ENCODE measurements at places on chromosomes 4 and X.

DNA sequence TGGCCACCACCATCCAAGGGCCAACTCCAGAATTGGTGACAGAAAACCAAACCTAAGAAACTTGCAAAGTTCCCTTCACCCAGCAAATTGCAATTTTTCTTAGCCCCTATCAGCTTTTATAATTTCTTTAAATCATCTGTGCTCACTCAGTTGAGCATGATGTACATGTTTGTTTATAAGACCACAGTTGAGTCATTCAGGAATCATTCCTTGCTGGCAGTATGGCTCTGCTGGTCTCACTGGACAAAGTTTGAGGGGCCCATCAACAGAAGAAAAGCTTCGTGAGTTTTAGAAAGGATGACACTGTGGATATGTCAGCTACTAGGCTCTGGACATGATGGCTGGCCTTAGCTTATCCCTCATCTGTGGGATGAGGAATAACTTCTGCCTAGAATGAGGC lies 4.0 kb downstream of the TRPC5 start:
- DNase-seq: no peak

DNA sequence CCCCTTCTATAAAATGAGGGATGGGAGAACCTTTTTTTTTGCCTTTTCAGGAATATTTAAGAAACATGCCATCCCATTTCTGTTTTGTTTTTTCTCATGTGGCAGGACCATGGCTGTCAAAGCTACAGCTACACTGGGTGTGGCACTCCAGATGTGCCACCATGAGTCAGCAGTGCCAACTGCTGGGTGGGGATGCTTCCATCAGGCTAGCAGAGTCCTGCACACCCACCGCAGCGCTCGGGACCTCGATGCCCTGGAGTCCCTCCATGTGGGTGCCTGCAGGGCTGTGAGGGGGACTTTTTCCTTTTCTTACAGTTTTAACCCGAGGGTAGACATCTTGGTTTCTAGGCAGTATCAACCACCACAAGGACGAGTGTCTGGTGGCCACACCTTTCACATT lies 352.6 kb downstream of the NR3C2 start:
- DNase-seq: no peak

- DNase-seq: no peak
These were observed 137.1 kb downstream of the ZNF518B start for GRCh38 chr4:10320130-10320529.

- no peak for DNase-seq
These were observed 1.7 kb upstream of the KCNE5 start for GRCh38 chrX:109626637-109627036.

- DNase-seq: no peak
These were observed 43.2 kb upstream of the SLC10A4 start for GRCh38 chr4:48439988-48440387.

- no peak for DNase-seq
These were observed 12.2 kb upstream of the TMEM128 start for GRCh38 chr4:4260185-4260751.

- DNase-seq: no peak
These were observed 23.3 kb downstream of the FRYL start for GRCh38 chr4:48756689-48757220.

DNA sequence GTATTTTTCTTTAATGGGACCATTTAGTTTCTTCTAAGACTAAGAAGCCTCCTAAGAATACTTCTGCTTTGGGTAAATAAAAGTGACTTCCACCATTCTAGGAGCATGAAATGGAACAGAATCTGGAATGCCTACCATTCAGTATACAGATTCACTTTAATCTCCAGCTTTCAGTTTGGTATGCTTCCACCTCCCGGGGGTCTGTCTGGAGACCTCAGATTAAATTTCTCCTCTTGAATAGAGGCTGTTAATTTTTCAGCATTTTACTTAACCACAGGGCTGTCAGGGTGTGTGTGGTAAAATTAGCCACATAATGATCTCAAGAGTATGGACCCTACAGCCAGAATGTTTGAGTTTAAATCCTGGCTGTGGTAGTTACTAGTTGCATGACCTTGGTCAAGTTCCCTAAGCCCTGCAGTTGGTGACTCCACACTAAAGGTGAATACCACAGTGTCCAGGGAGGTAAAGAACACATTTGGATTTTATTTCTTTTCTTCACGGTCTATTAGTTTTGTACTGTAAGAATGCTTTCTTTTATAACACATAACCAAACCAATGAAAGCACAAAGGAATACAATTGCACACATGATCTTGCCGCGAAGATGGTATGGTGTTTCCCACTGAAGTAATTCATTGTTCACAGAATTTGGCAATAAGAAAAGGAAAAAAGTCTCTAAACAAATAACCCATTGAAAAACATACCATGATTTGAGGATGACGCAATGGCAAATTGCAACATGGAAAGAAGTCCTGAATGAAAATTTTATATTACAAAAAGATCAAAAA lies 37.3 kb upstream of the TRIM2 start:
- no peak for DNase-seq

DNA sequence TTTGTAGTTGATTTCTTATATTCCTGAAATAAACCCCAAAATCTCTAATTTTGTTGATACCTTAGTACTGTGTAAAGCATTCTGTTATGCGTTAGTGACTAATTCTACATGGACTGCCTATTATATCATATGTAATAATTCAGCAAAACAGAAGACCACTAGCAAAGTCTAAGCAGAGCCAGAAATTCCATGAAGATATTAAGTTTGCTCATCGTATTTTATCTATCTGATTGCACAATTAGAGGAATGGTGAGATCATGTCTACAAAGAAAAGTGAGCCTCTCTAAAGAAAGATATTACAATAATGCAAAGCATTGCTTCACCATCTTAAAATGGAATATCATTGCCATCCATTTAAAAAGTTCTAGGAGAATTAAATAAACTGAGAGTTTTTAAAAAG lies 374.6 kb upstream of the SLC7A11 start:
- no peak for DNase-seq

- no peak for DNase-seq
These were observed 464.1 kb upstream of the TRAM1L1 start for GRCh38 chr4:117549524-117549923.

- no peak for DNase-seq
These were observed 74.9 kb downstream of the GLUD2 start for GRCh38 chrX:121122332-121122731.

DNA sequence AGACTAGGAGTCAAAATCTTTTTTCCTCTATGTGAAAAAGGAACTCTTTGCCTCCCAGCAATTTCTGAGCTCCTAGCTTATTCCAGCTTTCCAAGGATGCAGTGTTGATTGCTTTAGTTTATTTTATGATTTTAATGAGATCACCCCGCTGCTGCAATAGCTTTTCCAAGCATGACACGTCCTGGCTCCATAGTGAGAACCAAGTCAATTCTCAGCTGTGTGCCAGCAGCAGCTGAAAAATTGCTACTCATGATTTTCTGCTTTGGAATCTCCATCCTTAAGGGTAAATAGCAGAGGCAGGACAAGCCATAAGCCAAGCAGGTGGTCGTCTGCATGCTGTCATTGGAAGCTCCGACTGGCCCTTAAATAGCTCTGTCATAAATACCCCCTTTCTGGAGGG lies 64.5 kb downstream of the FTHL17 start:
- no peak for DNase-seq

DNA sequence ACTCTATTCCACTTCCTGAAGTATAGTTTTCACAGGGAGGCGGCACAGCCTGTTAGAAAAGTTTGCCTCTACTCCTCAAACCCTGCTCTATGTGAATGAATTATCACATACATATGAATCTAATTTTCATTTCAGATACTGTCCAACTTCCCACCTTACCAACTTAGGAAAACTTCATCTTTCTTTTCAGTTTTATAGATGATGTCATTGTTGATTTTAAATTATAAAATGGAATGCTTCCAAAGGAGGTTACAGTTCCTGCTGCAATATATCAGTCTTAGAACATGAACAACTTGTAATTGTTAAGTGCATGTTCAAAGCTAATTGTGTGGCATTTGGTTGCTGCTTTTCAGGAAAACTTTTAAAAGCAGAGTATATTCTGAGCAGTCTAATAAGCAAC lies 92.4 kb downstream of the NEUROG2 start:
- no peak for DNase-seq

DNA sequence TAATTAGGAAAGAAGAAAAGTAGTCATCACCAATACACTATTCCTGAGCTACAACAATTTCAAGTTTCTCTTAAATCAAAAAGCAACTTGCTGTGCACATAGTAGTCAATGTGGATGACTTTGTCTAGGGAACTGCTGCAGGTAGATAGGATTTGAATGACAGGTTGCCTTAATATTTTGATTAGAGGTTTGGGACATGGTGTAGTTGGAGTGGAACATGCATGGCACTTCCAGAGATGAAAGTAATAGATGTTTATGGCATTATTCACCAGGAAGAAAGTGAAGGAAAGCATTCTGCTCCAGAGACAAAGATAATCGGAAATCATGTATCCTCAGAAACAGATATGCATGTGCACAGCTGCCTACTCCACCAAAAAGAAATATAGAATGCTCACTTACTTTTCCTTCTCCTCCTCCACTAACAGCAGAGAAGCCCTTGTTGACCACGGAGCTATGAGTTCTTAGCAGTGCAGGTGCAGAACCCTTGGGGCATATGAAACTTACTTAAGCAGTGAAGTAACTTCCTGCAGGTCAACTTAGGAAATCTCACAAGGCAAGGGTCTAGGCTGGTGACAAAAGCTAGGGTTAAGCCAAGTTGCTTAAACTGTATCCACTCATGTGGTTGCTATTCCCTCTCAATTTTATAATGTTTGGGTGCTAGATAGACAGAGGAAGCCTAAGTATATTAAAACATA lies 390.8 kb downstream of the HNRNPD start:
- DNase-seq: no peak

GRCh38 chr4:6988016-6988715 lies 55.0 kb upstream of the TADA2B start:
- no peak for DNase-seq

- no peak for DNase-seq
These were observed 86.5 kb upstream of the ZIC3 start for GRCh38 chrX:137479386-137479785.

DNA sequence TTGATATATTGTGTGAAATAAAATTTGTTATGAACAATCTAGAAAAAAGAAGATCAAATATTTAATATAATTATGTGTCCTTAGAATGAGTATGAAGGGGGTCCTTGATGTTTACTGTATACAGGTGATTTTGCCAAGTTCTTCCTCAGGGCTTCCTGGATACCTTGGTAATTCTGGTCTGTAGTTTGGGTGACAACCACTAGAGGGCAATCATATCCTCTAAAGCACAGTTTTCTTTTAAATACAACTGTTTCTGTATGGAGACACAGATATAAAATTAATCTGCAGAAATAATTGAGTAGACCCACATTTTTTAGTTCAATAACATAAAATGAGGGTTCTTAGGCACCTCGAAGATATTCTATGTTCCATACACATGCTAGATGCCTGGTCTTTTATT lies 157.7 kb downstream of the SPANXN1 start:
- no peak for DNase-seq

GRCh38 chr4:57614257-57614932 lies 504.2 kb upstream of the IGFBP7 start:
- no peak for DNase-seq

DNA sequence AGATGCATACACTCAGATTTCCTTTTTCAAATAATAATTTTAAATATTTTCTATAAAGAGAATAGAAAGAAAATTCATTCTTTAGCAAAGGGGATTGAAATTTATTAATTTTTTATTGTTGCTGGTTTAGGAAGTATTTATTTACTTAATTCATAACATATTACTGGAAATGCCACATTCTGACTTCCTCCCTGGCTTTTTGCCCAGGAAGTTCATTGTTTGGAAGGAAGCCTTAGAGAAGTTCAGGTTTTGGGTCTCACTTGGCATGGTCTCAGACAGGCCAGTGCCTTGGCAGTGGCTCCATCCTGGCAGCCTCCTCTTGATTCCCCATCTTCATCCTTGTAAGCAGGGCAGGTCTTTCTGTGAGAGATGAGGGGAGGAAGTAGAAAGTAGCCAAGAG lies 50.5 kb downstream of the IL15 start:
- DNase-seq: no peak

GRCh38 chrX:63408050-63408449 lies 56.9 kb upstream of the SPIN4 start:
- DNase-seq: no peak

DNA sequence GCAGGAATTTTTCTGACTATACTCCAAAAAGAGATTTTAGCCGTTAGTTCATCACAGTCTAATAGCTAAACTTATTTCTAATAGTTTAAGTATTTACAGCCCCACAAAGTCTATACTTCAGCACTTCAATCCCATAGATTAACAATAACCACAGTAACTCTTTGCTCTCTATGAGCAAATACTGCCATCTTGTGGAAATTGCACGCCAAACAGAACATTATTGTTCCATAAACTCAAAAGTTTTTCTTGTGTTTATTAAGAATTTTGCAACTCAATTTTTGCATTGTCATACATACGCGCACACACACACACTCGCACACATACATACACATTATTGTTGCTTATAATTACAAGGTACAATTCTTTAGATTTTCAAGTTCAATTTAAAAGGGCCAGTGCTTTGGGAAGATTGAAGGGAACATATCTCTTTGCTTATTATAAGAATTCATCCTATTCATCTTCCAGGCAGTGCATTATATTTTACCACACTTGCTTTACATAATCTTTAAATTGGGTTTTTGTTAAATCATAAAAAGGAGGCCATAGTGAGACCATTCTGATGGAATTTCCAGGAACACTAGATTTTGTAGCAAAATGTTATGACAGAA lies 63.8 kb upstream of the ATOH1 start:
- DNase-seq: no peak

- DNase-seq: no peak
These were observed 35.2 kb downstream of the EGF start for GRCh38 chr4:109947918-109948317.

DNA sequence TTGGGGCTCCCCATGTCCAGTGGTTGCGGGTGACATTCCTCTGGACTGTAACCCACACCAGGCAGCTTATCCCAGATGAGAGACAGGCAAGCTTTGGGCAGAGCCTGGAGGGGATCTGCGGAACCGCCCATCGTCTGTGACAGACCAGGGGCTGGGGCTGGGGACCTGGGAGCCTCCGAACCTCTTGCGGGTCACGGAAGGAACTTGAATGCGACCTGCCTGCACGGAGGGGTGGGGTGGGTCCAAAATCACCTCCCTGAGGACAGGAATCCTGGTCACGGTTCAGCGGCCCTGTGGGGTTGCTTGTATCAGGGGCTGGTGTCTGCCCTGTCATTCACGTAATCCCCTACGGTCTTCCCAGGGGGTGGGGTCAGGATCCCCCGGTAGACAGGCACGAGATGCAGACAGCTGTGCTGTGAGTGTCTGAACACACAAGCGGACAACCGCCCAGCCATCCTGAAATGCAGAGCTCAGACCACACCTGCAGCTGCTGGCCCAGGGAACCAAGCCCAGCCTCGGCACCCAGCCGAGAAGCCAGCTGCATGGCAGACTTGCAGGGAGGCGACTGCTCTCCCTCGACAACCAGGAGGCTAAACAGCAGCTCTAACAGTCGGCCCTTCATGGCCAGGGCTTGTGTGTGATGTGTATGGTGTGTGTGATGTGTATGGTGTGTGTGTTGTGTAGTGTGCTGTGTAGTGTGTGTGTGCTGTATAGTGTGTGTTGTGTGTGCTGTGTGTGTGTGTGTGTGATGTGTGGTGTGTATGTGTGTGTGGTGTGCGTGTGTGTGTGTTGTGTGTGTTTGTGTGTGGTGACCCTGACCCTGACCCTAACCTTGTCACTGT lies 105.9 kb upstream of the ADRA2C start:
- no peak for DNase-seq
